ENCODE measurements at places on chromosomes 1 and 21.

DNA sequence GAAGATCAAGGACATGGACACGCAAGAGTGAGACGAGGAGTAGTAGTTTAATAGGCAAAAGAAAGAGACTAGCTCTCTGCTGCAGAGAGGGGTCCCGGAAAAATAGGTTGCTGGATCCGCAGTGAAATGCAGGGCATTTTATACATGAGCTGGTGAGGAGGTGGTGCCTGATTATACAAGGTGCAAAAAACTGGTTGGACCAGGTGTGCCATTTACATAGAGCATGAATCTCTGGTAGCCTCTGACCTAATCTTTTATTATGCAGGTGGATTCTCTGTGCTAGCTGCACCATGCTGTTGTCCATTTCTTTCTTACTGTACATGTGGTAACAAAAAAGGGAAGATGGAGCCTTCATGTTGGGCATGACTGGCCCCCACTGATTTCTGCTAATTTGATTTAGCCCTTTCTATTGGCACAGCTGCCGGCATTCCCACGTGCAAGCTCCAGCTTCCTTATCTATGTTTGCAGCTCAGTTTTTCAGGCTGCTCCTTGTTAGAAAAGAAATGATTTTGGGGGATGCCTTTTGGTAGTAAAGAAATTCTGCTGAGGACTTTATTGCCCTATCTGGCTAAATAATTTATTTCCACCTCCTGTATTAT is 548.1 kb downstream of the BRINP3 start:
- no peak for DNase-seq

DNA sequence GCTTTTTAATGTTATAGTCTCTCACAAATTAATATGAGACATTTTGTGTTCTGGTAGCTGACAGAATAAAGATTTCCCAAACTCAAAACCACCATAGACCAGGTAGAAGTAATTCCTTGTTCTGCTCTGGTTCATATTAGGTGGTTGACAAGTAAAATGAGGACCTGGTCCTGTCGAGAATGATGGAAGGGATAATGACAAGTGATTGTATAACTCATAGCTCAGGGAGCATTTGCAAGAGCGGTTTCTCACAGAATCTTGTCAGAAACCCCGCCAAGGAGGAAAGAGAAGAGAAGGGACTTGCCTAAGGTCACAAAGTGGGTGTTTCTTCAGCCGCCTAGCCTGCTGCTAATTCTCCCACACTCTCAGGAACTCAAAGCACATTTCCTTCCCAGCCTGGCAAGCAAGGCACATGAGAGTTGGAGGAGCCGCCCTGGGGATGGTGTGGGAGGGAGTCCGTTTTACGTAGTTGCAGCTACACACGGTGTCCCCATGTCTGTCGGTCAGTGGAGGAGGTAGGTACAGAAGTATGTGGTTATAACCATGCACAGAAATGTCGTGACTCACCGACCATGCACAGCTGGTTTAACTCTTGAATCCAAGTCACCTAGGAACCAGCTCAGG is 46.5 kb downstream of the SAMD13 start:
- no peak for DNase-seq

- no peak for DNase-seq
Measured at GRCh38 chr1:67058761-67059160, 4.8 kb upstream of the SLC35D1 start.

- no peak for DNase-seq
Measured at GRCh38 chr1:187076922-187077321, 248.2 kb downstream of the PLA2G4A start.

DNA sequence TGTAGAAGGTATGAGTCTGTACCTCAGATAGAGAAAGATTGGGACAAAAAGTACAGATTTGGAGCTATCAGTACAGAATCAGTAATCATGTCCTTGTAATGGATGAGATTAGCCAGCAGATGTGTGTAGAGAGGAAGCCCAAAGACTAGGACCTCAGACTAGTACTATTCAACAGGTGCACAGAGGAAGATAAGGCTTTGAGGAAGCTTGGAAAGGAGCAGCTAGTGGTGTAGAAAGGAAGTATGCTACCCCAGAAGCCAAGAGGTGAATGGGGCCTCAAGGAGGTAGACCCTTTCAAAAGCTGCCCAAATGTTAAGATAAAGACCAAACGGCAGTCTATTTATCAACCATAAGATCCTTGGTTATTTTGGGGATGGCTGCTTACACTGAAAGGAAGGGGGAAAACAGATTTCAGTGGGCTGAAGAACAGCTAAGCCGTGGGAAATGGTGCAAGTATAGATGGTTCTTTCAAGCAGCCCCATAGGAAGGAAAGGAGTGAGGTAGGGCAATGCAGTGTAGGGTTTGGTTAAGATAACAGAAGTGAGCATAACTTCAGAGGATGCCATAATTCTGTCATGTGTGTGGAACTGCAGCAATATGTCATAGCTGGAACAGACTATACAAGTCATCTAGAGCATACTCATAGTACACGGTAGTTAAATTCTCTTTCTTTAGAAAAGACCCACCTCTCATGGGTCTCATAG is 221.7 kb downstream of the HHIPL2 start:
- no peak for DNase-seq

GRCh38 chr1:176522310-176522845 is 59.4 kb downstream of the PAPPA2 start:
- no peak for DNase-seq

DNA sequence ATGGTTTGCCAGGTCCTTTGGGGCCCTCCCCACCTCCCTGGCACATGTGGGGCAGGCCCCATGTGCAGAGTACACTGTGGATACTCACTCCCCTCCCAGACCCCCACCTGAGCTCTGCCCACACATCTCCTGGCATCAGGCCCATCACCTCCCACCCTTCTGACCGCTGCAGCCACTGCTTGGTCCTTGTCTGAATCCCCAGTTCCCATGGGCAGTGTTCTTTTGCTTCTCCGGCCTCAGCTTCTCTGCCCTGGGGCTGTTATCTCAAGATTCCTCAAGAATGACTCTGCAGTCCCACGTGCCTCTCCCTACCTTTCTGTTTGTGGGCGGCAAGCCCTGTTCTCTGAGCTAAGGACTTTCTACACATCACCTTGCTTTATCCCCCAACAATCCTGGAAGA is 187.7 kb upstream of the EDN2 start:
- DNase-seq, result peak; percentile 64

DNA sequence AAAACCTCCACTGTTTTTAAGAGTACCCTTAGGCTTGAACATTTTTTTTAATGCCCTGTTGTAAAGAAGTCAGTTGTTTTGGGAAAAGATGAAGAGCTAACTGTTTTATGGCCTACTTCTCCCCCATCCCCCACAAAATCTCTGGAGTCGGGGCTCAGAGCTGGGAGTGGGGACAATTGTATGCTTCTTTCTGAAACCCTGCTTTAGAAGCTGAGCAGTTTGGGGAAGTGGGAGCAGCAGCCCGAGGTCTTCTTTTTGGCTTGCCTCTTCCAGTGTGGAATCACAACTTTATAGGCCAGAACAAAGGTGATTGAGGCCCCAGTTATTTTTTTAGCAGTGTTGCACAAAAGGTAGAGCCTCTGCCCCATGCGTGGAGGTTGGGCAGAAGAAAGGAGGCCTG is 25.2 kb downstream of the PPP2R5A start:
- DNase-seq, result no peak

DNA sequence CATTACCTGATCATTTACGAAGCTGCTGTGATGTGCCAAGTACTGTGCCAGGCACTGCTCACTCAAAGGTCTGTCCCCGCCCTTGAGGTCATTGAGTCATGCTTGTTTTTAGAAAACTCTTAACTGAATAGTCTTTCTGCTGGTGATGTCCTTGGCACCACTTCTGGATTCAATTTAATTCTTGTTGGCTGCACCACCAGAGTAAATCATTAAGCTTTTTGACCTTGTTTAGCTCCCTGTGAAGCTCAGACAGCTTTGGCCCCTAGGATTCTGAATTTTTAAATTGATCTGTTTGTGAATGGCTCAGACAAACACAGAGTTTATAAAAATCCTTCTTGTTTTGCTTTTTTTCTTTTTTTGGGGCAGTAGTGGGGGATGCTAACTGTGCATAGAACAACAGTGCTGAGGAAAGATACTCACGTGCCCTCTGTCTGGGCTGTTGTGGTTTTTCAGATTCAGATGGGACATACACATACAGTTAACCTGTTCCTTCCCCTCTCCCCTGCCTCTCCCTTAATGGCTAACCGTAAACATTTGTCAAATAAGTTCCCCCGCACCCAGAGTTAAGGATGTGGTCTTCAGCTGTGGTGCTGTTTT is 67.6 kb downstream of the MTR start:
- DNase-seq, result no peak

DNA sequence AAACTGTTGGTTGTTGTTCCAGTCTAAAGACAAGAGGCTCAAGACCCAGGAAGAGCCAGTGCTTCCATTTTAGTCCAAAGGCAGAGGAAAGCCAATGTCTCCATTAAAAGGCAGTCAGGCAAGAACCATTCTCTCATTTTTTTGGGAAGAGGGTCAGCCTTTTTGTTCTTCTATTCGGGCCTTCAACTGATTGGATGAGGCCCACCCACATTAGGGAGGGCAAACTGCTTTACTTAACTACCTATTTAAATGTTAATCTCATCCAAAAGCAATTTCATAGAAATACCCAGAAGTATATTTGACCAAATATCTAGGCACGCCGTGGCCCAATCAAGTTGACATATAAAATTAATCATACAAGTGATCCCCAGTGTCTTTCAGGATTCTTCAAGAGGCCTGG is 104.4 kb upstream of the SYT6 start:
- no peak for DNase-seq

DNA sequence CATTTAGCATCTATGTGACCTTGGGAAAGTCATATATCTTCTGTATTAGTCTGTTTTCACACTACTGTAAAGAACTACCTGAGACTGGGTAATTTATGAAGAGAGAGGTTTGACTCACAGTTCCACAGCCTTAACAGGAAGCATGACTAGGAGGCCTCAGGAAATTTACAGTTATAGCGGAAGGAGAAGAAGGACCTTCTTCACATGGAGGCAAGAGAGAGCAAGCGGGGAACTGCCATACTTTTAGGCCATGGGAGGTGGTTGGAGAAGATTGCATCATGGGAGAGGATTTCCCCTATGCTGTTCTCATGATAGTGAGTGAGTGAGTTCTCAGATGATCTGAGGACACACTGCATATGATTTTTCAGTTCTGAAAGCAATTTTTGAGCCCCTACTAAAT is 87.9 kb downstream of the CLEC20A start:
- no peak for DNase-seq

DNA sequence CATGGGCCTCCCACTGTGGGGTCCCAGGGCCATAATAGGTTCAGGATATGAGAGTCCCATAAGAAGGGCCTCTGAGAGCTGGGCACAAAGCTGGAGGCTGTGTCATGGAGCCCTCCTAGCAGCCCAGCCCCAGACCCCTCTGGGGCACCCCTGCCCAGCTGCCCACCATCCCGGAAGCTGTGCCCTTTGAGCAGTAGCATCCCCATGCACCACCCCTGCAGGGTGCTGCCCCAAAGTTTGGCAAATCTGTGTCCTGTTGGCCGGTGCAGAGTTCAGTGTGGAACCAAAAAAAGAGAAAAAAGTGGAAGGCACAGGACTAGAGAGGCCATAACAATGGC is 17.6 kb downstream of the TNNT2 start:
- no peak for DNase-seq

DNA sequence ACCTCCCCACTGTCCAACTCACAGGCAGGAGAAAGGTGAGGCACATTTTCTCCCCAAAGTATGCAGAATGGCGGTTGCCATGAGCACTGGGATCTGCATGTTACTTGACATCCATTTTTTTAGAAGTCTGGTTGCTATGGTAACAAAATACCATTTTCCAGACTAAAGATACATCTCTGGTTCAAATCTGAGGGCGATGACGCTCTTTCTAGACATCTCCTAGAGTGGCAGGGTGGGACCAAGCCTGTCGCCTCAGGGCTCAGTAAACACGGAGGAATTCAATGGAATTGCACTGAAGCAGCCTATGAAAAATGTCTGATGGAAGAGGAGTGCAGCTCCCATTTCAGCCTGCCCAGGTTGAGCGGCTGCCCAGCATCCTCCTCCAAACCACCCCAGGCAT is 21.5 kb upstream of the FAM43B start:
- no peak for DNase-seq

- no peak for DNase-seq
Measured at GRCh38 chr21:32364796-32365195, 28.0 kb downstream of the URB1 start.

- DNase-seq, result no peak
Measured at GRCh38 chr1:161258439-161259344, at the start of gene PCP4L1. Gene PCP4L1, plus strand, starts transcription at chr1:161258745. Its CDS starts 230 bp downstream, at chr1:161258975.

GRCh38 chr1:12284486-12284885 is 54.7 kb downstream of the VPS13D start:
- no peak for DNase-seq

GRCh38 chr21:45977396-45977795 is 4.2 kb upstream of the COL6A1 start:
- no peak for DNase-seq

DNA sequence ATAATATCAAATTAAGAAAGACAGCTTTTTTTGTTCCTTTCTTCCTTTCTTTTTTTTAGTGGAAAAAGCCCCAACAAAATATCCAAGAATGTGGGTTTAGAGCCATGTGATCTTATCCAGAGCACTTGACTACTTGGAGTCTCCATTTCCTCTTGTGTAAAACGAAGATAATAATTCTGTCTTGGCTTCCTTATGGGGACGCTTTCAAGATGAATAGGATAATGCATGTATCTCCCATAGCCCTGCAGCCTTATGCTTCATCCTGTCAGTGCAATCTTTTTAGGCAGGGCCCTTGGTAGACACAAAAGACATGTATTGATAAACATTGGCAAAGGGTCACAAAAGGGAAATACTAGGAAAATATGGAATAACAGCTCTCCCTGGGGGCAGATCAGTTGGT is 34.8 kb downstream of the ZBTB18 start:
- no peak for DNase-seq

DNA sequence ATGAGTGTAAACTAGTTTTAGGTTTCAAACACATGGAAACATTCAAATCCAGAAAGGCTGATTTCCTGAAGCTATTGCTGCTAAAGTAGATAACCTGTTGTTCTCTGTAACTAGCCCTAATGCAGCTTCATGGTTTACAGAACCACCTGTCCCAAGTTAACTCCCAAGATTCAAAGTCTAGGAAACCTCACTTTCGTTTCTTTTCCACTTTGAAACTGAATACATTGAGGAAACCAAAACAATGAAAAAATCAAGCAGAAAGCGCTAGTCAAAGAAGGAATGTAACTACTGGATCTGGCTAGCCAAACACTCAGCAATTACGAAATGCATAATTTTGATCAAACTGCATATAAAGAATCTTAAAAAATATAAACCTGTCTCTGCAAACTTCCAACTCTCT is 17.8 kb downstream of the SLC16A1 start:
- DNase-seq, result no peak

GRCh38 chr1:151832318-151832980 is 847 bp upstream of the RORC start:
- no peak for DNase-seq

GRCh38 chr1:234875328-234875952 is 253.2 kb downstream of the TOMM20 start:
- DNase-seq, result no peak
